NCI-H1105 treated with DMSO at 0.1 percent for 48 hours (cell line): ENCODE measurements at places on chromosomes 5 and 9.

DNA sequence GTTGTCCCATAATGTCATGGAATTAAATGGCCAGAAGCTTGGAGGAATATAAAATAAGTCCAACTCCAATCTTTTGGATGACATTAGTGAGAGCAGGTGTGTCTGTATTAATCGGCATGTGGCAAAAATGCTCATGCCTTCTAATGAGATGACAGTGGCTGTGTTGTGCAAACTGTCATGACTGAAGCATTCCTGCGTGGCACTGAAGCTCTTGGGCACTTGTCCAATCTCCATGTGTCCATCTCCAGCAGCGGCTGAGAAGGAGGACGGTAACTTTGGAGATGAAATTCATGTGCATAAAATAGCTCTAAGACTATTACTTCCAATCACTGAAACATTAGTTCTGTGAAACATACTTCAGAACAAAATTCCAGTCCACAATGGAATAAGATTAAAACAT is 697.5 kb upstream of the GRAMD2B start:
- DNase-seq = no peak

DNA sequence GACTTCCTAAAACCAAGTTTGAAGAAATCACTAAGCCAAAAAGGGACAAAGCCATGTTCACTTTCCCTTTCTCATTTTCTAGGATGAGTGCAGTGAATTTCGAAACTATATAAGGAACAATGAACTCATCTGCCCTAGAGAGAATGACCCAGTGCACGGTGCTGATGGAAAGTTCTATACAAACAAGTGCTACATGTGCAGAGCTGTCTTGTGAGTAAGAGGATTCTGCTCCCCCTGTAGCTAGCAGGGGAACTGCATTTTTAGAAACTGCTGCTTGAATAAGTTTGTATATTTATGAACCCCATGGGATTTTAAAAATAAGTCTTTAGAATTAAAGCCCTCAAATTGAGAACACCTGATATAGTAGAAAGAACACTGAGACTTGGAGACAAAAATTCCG is 42.7 kb upstream of the SPINK14 start:
- DNase-seq = no peak

GRCh38 chr5:102873379-102873932 is 118.4 kb downstream of the PAM start:
- DNase-seq = no peak

DNA sequence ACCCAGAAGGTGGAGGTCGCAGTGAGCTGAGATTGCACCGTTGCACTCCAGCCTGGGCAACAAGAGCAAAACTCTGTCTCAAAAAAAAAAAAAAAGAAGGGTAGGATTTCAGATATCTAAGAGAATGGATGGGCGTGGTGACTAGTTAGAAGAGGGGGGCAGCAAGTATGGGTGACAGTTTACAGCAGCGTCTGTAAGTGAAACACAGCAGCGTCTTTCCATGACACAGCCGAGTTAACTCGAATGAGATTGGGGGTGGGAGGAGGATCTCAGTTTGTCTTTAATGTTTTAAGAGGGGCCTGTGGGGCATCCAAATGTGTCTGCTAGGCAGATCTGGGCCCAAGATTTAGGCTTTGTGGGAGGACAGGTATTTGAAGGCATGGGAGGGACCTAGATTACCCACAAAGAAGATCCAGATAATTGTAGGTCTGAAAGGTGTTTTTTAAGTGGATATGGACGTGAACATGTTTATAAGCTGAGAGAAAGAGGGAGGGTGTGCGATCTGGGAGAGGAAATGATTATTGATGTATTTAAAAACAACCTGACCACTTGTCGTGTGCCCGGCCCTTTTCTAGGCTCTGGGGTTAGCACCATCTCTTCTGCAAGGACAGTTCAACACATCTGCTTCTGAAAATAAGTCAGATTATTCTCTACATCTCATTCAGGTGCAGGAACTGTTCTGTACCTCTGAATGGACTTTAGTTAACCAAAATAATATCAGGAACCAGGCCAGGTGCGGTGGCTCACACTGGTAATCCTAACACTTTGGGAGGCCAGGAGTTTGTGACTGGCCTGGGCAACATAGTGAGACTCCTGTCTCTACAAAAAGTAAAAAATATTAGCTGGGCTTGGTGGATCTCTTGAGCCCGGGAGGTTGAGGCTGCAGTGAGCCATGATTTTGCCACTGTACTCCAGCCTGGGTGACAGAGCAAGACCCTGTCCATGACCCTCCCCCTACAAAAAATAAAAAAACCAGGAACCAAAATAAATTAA is 2.5 kb downstream of the CEP78 start:
- no peak for DNase-seq

GRCh38 chr5:104361932-104362331 is 799.3 kb upstream of the NUDT12 start:
- no peak for DNase-seq

- DNase-seq = no peak
Measured at GRCh38 chr5:96093340-96093739, 131.7 kb upstream of the ELL2 start.

- DNase-seq = peak; percentile 40
Measured at GRCh38 chr5:134227259-134227658, 1.4 kb upstream of the PPP2CA start.

- peak; percentile 47 for DNase-seq
Measured at GRCh38 chr9:5630081-5630507, 1.2 kb downstream of the RIC1 start.

- DNase-seq = no peak
Measured at GRCh38 chr5:157233515-157233914, 32.4 kb upstream of the CYFIP2 start.

GRCh38 chr9:124329206-124329792 is 71.5 kb downstream of the NEK6 start:
- DNase-seq = no peak

DNA sequence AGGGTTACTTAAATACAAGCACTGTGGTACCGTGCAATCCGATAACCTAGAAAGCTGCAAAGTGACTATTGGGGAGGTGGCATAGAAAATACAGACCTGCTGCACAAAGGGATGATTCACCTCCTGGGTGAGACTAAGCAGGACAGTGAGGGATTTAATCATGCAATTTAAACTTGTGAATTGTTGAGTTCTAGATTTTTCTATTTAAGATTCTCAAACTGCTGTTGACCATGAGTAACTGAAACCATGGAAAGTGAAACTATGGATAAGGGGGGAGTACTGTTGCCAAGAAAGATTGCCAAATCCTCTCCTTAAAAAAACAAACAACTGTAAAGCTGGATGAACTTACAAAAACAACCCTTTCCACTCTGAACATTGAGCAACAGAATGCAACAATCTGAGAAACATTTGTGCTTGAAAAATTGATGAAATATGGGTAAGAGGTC is 61.5 kb upstream of the NUDT12 start:
- DNase-seq = no peak

GRCh38 chr9:87765521-87765920 is 39.6 kb downstream of the CTSL start:
- no peak for DNase-seq

GRCh38 chr9:95627802-95628201 is 111.0 kb upstream of the PTCH1 start:
- DNase-seq = no peak

GRCh38 chr5:34551911-34552433 is 104.2 kb upstream of the RAI14 start:
- DNase-seq = no peak

GRCh38 chr5:113378081-113378480 is 56.7 kb downstream of the TSSK1B start:
- no peak for DNase-seq

DNA sequence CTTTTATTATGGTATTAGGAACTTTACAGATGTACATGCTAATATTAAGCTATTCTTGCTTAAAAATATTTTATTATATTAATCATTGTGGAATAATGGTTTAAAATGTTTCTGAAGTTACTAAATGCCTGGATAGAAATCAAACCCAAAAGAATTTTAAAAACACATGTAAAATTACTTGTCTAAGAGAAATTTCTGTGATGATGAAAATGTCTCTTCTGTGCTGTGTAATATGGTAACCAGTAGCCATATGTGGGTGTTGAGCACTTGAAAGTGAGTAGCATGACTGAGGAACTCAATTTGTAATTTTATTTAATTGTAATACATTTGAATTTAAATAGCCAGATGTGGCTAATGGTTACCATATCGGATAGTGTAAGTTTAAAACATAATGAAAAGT is 66.7 kb upstream of the HSPB3 start:
- DNase-seq = no peak

DNA sequence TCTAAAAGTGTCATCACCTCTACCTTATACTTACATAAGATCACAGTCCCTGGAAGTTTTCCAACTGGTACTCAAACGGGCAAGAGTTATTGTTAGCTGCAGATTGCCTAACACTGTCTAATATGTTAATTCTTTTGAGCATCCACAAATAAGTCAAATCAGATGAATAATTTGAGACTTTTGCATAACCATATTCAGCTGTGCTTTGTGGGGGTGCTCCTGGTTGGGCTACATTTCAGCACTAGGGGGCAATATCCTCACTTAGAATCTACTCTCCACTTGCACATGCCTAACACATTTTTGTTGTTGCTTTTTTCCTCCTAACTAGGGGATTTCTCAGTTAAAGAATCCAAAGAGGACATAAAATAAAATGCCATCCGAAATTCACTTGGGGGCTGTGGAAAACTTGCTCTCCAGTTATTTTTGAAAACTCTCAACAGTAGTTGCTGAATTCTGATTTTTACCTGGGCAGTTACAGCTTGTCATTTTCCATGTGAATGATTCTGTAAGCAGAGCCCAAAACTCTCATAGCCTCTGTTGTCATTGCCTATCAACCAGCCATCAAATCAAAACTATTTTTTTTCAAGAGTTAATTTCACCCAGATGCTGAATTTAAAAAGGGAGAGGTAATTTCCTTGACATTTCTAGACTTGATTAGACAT is 71.5 kb downstream of the TRIM36 start:
- DNase-seq = peak; percentile 37

- DNase-seq = no peak
Measured at GRCh38 chr9:123074628-123075027, 41.2 kb downstream of the GPR21 start.

DNA sequence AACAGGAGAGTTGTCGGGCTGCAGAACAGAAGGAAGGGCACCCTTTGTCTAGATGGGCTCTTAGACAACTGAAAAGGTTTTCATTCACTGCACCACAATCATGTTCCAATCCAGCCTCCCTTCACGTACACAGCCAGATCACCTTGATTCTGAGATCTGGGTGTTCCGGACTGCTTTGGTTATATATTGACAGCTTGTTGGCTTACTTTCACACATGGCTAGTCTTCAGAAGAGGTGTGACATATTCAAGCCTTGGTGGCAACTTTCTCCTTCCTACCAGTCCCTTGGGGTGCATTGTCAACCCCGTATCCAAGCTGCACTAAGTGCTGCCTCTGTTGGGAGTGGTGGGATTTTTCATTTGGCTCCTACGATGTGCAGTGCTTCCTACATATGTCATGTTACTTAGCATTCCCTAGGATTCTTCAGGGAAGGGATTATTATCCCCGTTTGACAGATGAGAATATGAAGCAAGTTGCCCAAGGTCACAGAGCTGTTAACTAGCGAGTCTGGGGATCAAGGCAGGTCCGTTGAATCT is 100.6 kb downstream of the LIFR start:
- no peak for DNase-seq

- no peak for DNase-seq
Measured at GRCh38 chr5:126973193-126973592, 57.2 kb downstream of the MARCHF3 start.

DNA sequence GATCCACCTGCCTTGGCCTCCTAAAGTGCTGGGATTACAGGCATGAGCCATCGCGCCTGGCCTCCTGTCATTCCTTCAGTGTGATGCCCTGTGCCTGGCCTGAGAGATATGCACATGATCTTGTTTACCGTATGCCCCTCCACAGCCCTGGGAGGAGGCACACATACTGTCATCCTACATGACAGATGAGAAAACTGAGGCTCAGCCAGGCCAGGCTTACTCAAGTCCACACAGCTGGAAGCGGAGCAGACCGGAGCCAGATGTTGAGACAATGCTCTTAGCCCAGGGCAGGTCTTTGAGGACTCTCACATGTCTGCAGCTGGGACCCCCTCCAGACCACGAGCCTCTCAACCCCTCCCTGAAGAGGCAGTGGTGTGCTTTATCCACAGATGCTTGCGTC is 38.7 kb upstream of the SH3PXD2B start:
- DNase-seq = no peak

DNA sequence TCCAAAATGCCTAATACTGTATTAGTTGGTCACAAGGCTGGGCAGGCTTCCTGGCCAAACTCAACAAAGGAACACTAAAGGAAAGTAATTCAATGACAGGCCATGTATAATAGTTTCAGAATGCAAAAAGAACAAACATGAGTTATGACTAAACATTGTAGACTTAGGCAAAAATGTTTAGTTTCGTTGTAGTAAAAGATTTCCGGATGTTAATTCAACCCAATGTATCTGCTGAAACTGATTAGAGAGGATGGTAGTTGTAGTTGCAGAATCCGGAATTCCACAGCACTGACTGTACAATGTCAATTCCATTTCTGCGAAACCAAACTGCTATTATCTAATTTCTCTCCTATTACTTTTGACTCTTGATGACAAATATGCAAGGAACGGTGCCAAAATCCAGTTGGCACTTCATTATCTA is 117.9 kb upstream of the FST start:
- no peak for DNase-seq

GRCh38 chr5:41356786-41357185 is 143.5 kb upstream of the C6 start:
- no peak for DNase-seq

- no peak for DNase-seq
Measured at GRCh38 chr9:113934829-113935676, 58.9 kb downstream of the ZNF618 start.

DNA sequence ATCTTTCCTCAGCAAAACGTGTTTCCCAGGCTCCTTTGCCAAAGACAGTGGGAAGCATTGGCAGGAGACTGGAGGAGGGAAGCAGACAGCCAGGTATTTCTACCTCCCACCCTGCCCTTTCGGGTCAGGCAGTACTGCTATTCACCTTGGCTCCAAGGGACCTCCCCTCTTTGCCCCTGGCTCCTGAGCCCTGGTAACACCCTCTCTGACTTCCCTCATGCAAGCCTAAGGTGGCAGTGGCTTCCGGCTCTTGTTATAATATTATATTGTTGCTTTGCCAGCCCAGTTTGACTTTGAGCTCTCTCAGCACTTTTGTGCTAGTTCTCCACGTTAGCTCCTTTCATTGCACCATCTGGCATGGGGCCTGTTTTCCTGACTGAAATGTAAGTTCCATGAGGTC is 81.6 kb upstream of the IFNK start:
- DNase-seq = no peak

GRCh38 chr9:85715587-85715986 is 26.2 kb downstream of the AGTPBP1 start:
- no peak for DNase-seq

- no peak for DNase-seq
Measured at GRCh38 chr5:169970339-169970738, 10.0 kb downstream of the INSYN2B start.
